Midbrain (tissue), 1 donor: ENCODE measurements at places on chromosomes 4 and X.
A peak's percentile ranks its signal among the peaks of the same experiment; 100 is the strongest.

- DNase-seq, result no peak
Observed at GRCh38 chr4:92339676-92340075, 35.9 kb downstream of the GRID2 start.

GRCh38 chr4:141307241-141307689 lies 86.6 kb downstream of the ZNF330 start:
- peak; percentile 15 for DNase-seq

DNA sequence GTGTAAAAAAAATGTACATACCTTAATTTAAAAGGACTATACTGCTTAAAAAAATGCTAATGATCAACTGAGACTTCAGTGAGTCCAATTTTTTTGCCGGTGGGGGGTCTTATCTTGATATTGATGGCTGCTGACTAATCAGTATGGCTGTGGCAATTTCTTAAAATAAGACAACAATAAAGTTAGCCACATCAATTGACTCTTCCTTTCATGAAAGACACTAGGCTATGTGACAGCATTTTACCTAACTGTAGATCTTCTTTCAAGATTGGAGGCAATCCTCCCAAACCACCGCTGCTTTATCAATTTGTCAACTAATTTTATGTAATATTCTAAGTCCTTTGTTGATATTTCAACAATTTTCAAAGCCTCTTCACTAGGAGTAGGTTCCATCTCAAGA lies 116.1 kb downstream of the FBXW7 start:
- DNase-seq, result no peak

DNA sequence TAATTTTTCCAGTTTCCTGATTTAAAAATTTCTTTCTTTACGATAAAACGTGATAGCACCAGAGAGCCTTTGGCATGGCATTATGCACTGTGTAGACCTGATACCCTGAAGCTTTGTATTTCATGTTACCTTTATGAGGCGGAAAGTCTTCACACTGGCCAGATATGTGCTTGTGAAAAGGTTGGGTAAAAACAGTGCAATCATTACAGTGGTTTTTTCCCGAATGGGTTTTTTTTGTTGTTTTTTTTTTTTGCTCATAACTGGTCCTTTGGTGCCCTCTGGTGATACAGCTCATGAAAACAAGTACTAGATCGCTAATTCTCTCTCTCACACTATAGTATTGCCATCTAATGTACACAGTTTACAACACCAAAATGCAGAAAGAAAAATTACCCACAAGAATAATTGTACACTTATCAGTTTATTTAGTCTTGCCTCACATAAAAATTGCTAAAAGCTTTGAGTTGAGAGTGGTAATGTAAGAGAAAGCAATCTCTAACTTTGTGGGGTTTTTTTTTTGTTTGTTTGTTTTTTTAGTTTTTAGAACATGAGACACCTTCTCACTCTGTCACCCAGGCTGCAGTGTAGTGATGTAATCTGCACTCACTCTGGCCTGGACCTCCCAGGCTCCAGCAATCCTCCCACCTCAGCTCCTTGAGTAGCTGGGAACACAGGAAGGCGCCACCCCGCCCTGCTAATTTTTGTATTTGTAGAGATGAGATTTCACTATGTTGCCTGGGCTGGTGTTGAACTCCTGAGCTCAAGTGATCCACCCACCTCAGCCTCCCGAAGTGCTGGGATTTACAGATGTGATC lies 21.3 kb downstream of the SPCS3 start:
- peak; percentile 14 for DNase-seq

- no peak for DNase-seq
Observed at GRCh38 chr4:105291925-105292324, 145.2 kb downstream of the TET2 start.

DNA sequence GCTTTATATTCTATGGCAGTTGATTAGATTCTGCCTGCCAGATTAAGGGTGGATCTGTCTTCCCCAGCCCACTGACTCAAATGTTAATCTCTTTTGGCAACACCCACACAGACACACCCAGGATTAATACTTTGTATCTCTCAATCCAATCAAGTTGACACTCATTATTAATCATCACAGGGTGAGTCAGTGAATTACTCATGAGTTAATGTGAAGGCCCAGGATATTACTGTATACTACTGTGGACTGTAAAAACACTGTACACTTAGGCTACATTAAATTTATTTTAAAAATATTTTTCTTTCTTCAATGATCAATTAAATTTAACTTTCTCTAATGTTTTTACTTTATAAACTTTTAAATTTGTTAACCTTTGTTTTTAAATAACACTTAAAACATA lies 87.7 kb downstream of the NAP1L3 start:
- no peak for DNase-seq

- DNase-seq, result no peak
Observed at GRCh38 chr4:41542526-41543275, 4.7 kb downstream of the LIMCH1 start.

DNA sequence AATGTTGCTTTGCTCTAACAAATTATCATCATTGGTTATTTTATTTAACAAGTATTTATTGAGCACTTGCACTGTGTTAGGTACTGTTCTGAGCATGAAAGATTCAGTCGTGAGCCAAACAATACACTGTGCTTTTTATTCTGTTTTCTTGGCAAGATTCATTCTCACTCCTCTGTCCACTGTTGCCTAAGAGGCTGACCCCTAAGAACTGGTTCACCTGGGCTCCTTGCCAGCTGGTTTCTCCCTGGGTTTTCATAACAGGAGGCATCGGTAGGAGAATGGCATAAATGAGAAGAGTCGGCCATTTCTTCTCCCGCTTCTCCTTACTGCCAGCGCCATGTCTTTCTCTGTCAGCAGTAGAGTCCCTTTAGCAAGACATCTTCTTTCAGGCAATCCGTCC lies 243.7 kb upstream of the DIAPH2 start:
- no peak for DNase-seq

DNA sequence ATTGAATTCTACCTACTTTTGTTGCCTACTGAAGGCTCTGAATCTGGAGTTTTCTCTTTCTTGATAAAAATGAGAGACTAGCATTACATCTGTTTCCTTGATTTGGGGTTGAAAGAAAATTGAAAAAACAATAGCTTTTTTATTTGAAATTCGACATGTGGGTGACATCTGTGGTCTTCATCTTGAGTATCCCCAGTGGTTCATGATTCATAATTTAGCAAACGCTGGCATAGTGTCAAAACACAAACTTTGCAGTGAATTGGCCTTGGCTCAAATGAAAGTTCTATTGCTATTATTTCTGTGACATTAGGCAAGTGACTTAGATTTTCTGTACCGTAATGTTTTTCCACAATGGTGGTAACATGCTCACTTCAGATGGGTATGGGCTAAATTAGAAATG lies 747.6 kb downstream of the PCDH7 start:
- DNase-seq, result no peak

DNA sequence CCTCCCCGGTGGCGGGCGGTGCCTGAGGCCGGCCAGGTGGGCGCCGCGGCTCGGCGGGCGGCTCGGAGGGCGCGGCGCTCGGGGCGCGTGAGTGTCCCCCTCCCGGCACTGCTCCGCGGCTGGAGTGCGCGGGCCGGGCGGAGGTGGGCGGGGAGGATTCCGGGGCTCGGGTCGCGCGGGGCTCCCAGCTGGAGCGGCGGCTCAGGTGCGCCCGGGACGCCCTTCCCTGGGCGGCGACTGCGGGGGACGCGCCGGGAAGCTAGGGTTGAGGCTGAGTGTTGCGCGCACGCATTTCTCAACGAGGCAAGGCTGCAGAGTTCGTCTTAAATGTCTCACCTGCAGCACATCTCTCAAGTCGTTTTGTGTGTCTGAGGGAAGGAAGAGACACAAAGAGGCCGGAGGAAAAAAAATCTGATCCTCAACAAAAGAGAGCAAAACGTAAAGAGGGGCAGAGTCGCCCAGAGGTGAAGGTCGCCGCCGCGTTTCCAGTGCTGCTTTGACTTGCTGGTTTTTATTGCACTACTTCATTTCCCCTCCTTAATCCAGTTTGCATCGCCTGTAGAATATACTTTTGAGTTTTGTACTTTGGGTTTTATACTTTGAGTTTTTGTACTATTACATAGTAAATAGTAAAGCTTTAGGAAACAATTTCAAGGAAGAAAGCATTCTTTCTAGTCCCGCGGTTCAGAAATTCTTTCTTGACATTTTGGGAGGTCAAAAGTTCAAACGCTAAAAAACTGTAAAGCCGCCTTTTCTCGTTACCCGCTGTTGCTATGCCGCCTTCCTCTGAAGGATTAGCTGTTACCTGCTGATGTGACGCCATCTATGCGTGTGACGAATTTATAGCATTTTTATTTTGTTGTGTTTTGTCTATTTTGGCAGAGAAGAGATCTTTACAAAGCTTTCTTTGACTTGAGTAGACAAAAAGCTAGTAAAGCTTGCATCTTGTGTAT lies 106.5 kb upstream of the STOX2 start:
- no peak for DNase-seq

GRCh38 chrX:1390621-1391369 lies 1.1 kb downstream of the SLC25A6 start:
- no peak for DNase-seq

- DNase-seq, result no peak
Observed at GRCh38 chr4:102514298-102514964, 13.3 kb downstream of the NFKB1 start.

DNA sequence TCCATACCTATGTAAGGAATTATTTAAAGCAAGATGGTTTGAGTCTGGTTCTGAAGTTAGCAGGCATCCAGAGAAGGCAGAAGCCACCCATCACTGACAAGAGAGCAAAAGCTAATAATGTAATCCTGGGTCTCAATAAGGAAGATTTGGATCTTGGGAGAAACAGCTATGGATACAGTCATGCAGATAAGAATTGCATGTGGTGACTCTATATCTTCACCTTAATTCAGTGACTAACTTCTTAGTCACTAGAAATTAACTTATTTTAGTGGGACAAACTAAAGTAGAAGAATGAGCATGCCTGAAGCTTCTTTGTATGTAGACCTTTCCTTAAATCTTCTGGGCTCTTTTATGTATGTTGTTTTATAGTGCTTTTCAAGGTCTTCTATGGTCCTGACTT lies 66.6 kb downstream of the ATP10D start:
- no peak for DNase-seq

- DNase-seq, result peak; percentile 21
Observed at GRCh38 chrX:40096395-40097091, 1.2 kb downstream of the BCOR start.

DNA sequence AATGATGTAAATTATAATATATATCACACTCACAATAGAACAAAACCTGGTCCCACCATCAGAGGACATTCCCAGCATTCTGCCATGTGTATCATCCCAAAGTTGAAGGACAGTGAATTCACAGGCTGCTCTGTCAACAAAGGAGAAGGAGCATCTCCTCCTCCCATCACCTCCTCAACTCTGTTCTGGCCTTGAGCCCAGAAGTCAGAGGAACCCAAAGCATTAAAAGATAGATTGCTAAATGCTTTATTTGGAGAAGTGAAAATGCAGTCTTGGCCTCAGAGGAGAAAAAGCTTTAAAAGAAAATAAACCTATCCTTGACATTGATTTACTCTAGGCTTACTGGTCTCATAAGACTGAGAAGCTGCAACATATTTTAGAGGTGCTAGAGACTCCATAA lies 268.8 kb upstream of the RASGEF1B start:
- no peak for DNase-seq

GRCh38 chrX:109813236-109813635 lies 80.2 kb upstream of the ACSL4 start:
- no peak for DNase-seq

GRCh38 chrX:115606861-115607260 lies 45.9 kb downstream of the PLS3 start:
- no peak for DNase-seq

DNA sequence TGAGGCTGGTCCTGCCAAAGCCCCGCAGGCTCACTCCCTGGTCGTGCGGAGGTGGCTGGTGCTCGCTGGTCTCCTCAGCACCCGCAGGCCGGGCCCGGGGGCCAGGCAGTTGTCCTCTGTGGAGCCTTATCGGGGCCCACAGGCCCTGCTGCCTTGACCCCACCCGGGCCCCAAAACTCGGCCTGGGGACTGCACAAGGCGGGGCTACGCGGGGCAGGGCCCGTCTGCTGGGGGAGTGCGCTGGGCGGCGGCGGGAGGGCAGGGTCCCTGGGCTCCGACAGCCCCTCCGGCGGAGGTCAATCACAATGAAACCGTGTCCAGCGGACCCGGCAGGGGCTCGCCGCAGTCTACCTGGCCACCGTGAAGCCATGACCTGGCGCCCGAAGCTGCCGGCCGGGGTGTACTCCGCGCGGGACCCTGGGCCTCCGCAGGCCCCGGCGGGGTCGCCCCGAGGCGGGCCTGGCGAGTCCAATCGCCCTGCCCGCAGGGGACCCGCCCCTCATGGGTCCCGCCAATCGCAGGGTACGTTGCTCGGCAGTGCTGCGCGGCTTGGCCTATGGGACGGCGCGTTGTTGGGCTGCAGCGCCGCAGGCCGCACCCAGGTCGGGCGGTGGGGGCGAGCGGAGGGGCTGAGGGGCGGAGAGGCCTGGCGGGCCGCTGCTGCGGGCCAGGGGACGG lies at the start of gene ADD1:
Gene ADD1 (plus strand): TSS at position 582 of the 678 bp plus-strand sequence. CDS start 32,072 bp downstream, outside the sequence.
- peak; percentile 98 for DNase-seq

GRCh38 chr4:84378356-84378755 lies 120.7 kb downstream of the NKX6-1 start:
- DNase-seq, result no peak

GRCh38 chr4:81498046-81498445 lies 26.3 kb upstream of the RASGEF1B start:
- DNase-seq, result no peak

DNA sequence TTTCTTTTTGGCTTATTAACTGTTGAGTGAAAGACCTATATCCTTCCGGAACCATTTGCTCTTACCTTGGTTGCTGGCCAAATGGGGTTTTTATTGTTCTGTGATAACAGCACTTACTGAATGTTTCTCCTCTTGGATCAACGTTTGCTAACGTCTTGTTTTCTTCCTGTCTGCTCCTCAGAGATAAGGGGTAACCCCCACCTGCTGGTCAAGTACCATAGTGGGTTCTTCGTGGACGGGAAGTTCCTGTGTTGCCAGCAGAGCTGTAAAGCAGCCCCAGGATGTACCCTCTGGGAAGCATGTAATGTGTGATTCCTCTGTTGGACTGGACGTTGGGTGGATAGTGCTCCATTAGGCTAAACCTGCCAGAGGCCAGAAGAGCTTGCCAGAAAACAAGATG lies 15.3 kb downstream of the BMX start:
- DNase-seq, result no peak

GRCh38 chr4:67735325-67735724 lies 18.9 kb downstream of the GNRHR start:
- no peak for DNase-seq

- no peak for DNase-seq
Observed at GRCh38 chrX:68084765-68085164, 348.5 kb downstream of the OPHN1 start.

GRCh38 chrX:6885396-6885795 lies 262.1 kb upstream of the STS start:
- no peak for DNase-seq

DNA sequence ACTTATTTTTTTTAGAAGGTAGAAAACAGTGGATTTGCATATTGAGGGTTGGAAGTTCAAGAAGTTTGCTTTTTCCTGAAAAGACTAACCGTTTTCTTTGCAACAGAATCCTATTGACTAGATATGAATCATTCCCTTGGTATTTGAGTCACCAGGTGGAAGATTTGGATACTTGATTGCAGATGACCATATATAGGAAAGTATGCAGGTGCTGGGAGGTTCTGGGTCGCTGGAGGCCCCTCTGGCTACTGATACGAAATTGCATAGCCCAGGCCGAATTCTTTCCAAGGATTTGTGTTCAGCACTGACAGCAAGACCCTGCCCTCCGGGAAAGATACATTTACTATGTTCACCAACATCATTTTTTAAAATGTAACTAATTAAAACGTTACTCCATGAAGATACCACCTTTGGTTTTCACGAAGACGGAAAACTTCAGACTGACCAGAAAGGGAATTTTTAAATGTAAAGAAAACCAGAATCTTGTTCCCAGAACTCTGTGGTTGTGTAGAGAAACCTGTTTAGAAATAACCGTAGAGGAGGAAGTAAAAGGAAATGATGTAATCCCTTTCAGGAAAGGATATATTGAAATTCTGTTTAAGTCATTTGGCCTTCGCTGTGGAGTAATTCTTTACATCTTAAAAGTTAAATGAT lies 946 bp downstream of the ANXA3 start:
- DNase-seq, result no peak
